Activated naive CD4-positive, alpha-beta T cell treated with anti-CD3 and anti-CD28 coated beads for 36 hours (primary cell): ENCODE measurements at places on chromosomes 7 and 10. TPM values are rescaled to one million over a fixed set of nuclear protein-coding genes. Genes with fewer than 3 reads are reported as not detected.

Gene PCGF6
- total RNA-seq: 10.6 TPM

Gene TMEM60
- 11.4 TPM for total RNA-seq

Gene SUFU
- 6.6 TPM for total RNA-seq

Gene TRPV5
- total RNA-seq: not detected

Gene HOXA3
- total RNA-seq: not detected

Gene OR2A7
- total RNA-seq: 1.2 TPM

Gene ANKRD30A
- not detected for total RNA-seq

Gene UNCX
- not detected for total RNA-seq

Gene CYP26C1
- total RNA-seq: not detected

Gene CPN1
- not detected for total RNA-seq
